ENCODE measurements at places on chromosomes 1 and 21. TPM values are rescaled to one million over a fixed set of nuclear protein-coding genes. Genes with fewer than 3 reads are reported as not detected.

LRRC71 gene
- 0.13 TPM for total RNA-seq

FALEC gene
- not detected for total RNA-seq

FAM177B gene
- total RNA-seq = not detected

SGIP1 gene
- total RNA-seq = 45.4 TPM

ATP5PB gene
- 279 TPM for total RNA-seq

TMEM52 gene
- total RNA-seq = 0.13 TPM

AQP10 gene
- total RNA-seq = not detected

RPRD2 gene
- 7.0 TPM for total RNA-seq

MAD2L2 gene
- total RNA-seq = 37.7 TPM

NKAIN1 gene
- total RNA-seq = under 0.01 TPM

PPIAL4G gene
- total RNA-seq = not detected

KRTAP23-1 gene
- total RNA-seq = not detected

Data from dermis microvascular lymphatic vessel endothelial cell (primary cell).